Osteocyte (in vitro differentiated cells): ENCODE measurements at places on chromosomes 11 and 22. TPM values are rescaled to one million over a fixed set of nuclear protein-coding genes. Genes with fewer than 3 reads are reported as not detected.

DNA sequence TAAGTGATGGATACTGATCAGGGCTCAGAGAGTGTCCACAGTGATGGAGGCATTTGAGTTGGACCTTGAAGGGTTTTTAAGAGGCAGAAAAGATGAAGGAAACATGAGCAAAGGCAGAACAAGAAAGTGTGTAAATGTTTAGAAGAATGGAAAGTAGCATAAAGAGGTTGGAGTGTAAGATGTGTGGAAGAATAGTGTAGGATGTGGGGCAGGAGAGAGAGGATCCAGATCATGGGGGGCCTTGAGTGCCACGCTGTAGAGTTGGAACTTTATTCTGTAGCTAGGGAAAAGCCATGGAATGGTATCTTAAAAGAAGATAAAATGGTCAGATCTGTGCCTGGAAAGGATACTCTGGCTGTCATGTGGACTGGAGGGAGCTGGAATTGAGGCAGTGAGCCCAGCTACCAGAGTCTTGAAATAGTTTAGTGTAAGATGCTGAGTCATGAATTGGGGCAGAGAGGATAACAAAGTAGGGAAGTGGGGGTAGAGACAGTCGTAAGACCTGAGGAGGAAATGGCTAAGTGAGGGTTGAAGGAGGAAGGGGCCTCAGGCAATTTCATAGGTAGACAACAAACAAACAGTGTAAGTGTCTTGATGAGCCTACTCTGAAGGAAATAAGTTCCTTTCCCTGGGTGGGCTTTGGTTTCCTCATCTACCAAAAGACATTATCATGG, 6.7 kb downstream of the KCNE3 start:
- H3K27me3 ChIP-seq: peaks cover 16% of the 10 kb centered on the region
- DNase-seq: peak; percentile 23
- no peaks in the 10 kb centered on the region for H3K4me1 ChIP-seq
- H3K4me3 ChIP-seq: no peak overlapping the region
- H3K36me3 ChIP-seq: no peaks in the 10 kb centered on the region
- H3K27ac ChIP-seq: no peak overlapping the region

- H3K27ac ChIP-seq: no peak overlapping the region
- no peaks in the 10 kb centered on the region for H3K36me3 ChIP-seq
- H3K4me3 ChIP-seq: no peak overlapping the region
- H3K27me3 ChIP-seq: no peaks in the 10 kb centered on the region
- H3K4me1 ChIP-seq: peaks cover 13% of the 10 kb centered on the region
- DNase-seq: no peak
Measured at GRCh38 chr22:33481550-33481949, 423.4 kb upstream of the SYN3 start.

DNA sequence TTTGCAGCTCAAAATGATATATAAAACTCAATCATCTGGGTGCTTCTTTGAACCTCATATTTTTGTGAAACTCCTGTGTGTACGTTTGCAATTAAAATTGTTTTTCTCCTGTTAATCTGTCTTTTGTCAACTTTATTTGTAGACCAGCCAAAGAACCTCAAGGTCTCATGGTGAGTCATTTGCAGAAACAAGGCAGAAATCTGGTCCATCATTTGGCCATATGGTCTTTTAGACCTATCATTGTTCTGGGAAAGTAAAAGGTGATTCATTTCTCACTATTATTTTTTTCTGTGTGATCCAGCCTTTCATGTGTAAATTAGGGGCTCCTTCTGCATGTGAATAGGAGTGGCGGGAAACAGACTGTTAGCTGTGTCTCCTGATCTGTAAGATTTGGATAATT, 399.1 kb upstream of the DDI1 start:
- DNase-seq: no peak
- H3K4me3 ChIP-seq: no peak overlapping the region
- H3K27me3 ChIP-seq: no peaks in the 10 kb centered on the region
- no peaks in the 10 kb centered on the region for H3K36me3 ChIP-seq

The TEX54 gene
- not detected in 2 replicates for total RNA-seq

DNA sequence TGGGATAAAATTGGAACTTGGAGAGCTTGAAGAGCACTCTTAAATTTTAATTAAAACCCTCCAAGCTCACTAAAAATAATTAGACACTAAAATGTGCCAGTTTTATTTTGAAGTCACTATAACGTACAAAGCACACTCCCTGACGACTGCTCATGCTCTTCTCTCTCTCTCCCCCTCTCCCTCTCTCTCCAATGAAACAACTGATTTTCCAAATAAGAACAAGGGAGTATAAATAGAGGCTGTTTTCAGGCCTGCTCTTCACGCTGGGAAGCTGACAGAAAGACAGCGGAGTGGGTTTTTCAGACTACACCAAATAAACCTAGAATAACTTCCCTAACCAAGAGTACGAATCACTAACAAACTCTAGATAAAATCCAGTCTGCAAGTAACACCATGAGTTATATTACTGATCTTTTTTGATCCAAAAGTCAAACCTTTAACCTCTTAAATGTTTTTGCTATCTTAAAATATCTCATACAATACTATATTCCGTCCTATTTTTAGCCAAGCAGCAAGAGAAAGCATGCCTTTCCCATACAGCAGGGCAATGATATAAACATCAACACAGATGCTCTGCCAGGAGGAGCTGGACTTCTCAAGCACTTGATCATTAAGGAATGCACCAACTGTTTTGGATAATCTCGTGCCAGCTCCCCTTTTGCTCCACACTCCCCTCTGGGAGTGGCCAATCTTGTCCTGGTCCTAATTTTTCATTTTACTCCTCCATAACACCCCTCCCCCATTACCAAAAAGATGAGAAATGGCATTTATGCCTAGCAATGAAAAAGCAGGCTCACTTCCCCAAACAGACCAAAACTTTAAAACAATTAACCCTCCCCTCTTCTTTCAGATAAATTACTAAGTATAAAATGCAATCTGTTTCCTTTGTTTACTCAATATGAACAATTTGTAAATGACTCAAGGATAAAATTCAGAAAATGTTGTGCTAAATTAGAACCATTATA, 116.9 kb downstream of the SOX6 start:
- no peaks in the 10 kb centered on the region for H3K36me3 ChIP-seq
- H3K4me1 ChIP-seq: peaks cover 18% of the 10 kb centered on the region
- H3K27ac ChIP-seq: peak overlapping the region; percentile 82
- H3K27me3 ChIP-seq: no peaks in the 10 kb centered on the region
- H3K4me3 ChIP-seq: peak overlapping the region; percentile 53

- H3K27ac ChIP-seq: no peak overlapping the region
- H3K36me3 ChIP-seq: peaks cover 3% of the 10 kb centered on the region
- H3K4me3 ChIP-seq: no peak overlapping the region
- H3K4me1 ChIP-seq: no peaks in the 10 kb centered on the region
- no peaks in the 10 kb centered on the region for H3K27me3 ChIP-seq
- DNase-seq: no peak
Measured at GRCh38 chr22:38776086-38776485, 17.9 kb downstream of the DNAL4 start.

- H3K4me3 ChIP-seq: no peak overlapping the region
- DNase-seq: no peak
- no peaks in the 10 kb centered on the region for H3K36me3 ChIP-seq
- H3K4me1 ChIP-seq: no peaks in the 10 kb centered on the region
Measured at GRCh38 chr22:44389926-44390612, 77.3 kb upstream of the SHISAL1 start.
